IPS DF 19.7 (cell line): ENCODE measurements at places on chromosomes 6 and 20.

GRCh38 chr6:32168350-32168749 is 4.0 kb downstream of the EGFL8 start:
- DNase-seq, result no peak

- no peak for DNase-seq
These were observed 51.0 kb downstream of the FAM184A start for GRCh38 chr6:119027465-119027864.

GRCh38 chr20:63884506-63885263 is 10.2 kb upstream of the DNAJC5 start:
- no peak for DNase-seq

DNA sequence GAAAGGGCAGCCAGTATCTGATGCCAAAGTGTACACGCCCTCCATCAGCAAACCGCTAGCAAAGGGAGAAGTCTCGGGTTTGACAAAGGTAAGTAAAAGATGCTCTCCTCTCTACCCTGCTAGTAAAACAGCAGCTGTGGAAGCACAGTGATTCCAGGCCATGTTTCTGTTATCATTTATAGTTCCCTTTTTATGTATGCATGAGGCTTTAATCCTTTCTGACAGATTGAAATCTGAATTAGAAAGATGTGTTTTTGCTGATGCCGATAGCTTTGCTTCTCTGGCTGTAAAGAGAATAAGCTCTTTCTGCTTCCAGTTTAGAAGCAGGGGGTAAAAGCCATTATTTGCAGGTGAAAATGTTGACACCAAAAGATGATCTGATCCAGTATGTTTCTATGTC is 392.4 kb upstream of the SOX4 start:
- DNase-seq, result no peak

- DNase-seq, result no peak
These were observed 65.7 kb downstream of the HTR1B start for GRCh38 chr6:77397561-77397960.

DNA sequence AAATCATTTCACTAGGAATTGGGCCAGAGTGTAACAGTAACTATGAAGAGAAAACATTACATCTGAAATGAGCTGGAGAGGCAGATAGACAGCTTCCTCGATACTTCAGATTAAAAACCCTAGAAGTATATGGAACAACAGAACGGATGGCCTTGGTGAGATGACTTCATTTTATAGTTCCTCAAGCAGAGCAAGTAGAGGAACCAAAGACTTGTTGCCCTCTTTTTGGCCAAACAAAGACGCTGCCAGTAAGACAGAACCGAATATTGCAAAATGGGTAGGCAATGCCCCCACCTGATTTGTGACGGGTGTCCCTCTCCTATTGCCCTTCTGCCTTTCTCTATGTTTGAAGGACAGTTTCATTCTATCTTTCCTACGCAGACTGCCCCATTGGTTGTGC is 53.5 kb downstream of the AGPAT4 start:
- no peak for DNase-seq

- DNase-seq, result no peak
These were observed 68.4 kb downstream of the RREB1 start for GRCh38 chr6:7176208-7176607.

DNA sequence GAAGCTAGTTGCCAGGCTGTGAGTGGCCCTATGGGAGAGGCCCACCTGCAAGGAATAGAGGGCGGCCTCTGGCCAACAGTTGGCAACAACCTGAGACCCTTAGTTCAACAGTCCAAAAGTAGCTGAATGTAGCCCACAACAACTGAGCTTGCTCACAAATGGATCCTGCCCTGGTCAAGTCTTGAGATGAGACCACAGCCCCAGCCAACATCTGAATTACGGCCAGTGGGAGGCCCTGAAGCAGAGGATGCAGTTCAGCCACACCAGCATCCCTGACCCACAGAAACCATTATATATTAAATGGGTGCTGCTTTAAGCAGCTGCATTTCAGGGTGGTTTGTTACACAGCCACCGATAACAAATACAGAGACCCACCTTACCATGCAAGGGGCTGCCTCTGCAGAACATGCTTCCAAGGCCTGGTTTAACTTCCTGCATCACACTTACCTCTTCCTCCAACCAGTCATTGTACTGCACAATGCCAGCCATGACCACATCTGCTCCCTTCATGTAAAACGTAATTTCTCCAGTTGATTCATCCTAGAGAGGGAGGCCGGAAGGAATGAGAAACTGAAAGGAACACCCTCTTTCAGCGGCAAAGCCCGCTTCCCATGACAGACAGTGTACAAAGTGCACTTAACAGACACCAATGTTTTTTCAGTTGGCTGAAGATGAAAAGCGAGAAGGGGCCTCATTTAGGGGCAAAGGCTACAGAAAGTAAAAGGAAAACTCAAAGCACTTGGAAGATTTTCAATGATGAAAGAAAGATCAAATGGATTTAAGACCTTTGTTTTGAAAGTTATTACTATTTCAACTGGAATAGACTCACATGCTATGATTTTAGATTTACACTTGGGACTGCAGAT is 86.2 kb upstream of the NFATC2 start:
- no peak for DNase-seq

DNA sequence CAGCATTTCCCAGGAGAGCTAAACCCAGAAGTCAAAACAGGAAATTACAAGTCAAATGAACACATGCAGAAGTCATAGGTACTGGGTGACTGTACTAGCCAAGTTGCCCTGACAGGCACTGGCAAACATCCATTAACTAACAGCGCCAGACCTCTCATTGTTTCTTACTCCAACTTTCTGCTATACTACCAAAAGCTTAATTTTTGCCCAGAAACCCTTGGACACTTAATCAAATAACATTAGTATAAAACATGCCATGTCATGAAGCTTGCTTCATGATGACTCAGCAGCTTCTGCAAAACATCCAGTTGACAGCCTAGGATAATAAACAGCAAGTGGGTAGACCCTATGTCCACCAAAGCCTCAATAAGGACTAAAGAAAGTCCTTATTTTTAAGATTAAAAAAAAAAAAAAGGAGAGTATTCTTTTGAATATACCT is 3.5 kb downstream of the NUP153 start:
- DNase-seq, result no peak

GRCh38 chr6:96649926-96650325 is 87.0 kb downstream of the FHL5 start:
- no peak for DNase-seq

DNA sequence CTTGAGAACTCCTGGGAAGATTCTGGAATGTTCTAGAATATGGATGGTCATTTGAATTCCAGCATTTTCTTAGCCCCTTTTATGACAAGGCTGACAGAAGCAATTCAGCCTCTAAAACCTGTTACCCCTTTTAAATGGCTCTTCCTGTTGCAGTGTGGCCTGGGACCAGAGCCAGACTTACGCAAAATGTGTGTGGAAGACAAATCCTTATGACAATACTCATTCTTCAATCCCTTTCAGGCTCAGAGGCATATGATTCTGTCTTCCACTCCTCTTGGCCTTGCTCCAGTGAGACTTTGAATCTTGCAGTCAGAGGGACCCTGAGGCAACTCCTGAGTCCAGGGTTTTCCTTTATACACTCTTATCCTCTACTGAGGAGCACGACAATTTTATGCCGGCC is 287.0 kb downstream of the CLIC5 start:
- DNase-seq, result no peak

DNA sequence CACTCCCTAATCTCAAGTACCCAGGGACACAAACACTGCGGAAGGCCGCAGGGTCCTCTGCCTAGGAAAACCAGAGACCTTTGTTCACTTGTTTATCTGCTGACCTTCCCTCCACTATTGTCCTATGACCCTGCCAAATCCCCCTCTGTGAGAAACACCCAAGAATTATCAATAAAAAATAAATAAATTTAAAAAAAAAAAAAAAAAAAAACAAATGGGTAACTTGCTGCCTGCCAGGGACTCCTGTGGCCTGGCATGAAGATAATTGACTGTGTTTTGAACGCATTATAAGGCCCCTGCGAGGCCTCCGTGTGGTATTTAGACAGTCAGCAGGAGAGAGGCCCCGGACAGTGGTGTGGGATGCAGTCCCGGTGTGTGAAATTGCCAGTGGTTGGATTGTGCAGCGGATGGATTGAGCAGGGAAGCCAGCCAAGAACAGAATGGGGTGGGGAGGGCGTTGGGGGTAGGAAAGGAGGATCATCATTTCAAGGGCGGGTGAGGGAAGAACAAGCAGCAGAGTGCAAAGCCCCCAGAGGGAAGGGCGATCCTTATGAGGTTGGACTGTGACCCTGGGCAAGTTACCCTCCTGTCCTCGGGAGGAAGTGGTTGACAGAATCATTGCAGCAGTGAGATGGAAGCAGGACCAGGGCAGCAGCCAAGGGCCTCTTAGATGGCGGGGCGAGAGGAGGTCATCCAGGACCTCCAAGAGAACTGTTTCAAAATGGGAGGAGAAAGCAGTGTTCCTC is 43.3 kb downstream of the PPARD start:
- no peak for DNase-seq

GRCh38 chr20:59242714-59243626 is 57.4 kb upstream of the EDN3 start:
- DNase-seq, result no peak

DNA sequence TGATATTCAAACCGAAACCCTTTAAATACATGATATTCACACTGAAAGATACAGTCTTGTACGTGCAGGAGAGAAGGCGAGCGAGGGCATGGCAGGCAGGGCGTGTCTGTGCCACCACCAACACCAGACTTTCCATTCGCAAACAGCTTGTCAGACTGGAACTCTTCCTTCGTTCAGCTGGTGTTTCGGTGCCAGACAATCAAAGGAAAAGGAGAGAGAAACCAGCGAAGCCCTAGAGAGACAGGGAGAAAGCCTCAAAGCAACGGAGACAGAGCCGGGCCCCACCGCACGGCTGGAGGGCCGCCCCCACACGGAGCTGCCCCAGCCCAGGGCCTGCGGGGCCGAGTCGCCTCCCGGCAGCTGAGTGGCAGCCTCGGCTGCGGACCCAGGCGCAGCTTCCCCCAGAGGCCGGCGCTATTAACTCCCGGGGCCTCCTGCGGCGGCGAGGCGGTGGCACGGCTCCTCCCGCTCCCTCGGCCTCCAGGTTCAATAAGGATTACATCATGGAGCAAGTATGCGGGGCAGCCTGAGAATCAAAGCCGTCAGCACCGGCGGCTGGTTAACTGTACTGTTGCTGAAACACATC is 32.1 kb upstream of the NR2E1 start:
- no peak for DNase-seq

DNA sequence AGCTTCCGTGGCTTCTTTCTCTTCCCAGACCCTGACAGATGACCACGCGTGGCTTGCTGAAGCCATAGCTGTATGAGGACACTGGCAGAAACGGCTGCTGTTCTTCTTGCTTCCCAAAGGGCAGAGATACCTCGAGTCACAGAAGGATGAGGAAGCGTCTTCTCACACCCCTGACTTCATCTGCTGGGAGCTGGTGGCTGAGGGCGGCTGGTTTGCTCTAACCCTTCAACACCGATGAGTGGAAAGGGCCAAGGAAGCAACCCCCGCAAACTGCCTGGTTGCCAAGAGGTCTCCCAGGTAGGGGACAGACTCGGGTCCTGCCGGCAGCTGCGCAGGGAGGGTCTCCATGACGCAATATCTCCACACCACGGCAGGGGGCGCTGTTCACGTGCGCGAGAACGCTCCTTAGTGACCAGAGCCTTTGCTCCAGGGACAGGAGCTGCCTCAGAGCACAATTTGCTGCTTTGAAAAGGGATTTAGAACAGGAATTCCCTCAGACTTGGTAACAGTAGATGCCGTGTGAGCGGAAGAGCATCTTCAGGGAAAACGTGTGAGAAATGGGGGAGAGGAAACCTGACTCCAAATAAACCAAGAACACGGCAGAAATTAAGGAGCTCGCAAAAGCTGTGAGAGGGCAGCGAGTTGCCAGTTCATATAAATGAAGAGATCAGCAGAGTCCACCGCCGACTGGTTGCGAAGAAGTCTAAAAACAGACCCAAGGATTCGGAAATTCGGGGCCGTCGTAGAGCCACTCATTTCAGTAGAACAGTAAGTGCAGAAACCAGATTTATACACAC is 80.2 kb downstream of the ERMARD start:
- no peak for DNase-seq

DNA sequence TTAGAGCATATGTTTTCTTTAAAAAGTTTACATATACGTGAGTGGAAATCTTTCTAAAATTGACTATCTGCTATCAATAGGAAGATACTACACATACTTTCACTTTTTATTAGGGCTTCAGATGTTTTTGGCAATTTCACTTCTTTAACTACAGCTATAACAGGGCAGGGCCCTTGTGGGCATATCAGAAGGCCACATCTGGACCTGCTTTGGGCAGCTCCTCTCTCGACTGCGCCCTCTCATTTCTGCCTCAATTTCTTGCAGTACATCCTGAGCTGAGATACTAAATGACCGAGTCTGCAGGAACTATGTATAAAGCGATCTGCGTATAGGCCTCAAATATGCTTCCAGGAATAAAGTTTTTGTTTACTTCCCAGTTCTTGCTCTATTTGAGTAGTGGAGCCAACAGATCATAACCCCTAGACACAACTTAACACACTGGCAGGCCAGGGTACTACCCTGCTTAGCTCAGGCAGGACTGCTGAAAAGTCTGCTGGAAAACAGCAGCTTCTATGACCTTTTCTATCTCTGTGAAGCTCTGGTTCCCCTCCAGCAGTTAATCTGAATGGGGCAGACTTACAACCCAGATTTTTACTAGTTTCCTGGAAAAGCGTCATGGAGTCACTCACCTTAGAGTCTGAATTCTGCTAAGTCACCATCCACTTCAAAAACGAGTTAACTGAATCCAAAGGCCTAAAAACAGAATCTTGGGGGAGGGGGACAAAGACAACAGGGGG is 12.7 kb downstream of the GCLC start:
- no peak for DNase-seq

DNA sequence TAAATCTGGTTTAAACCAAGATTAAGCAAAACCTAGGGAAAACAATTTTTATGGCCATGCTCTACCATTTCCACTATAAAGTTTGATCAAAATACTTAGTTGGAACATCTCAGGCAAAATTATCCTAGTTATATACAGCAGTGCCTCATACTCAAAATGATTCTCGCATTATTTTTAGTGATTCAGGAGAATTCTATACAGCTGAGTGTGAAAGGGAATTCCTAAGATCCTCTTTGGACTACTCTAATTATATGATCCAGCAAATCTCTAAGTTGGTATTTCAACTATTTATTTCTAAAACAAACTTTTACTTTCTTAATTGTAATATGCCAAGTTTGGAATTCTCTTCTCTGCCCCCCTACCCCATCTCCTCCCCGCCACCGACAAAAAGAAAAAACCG is 8.6 kb downstream of the DTNBP1 start:
- no peak for DNase-seq

GRCh38 chr6:56842686-56843475 is 112.0 kb upstream of the BEND6 start:
- DNase-seq, result no peak

- no peak for DNase-seq
These were observed 57.4 kb downstream of the LYRM2 start for GRCh38 chr6:89580997-89581666.

GRCh38 chr20:8811801-8812594 is 256.9 kb upstream of the PLCB4 start:
- no peak for DNase-seq

DNA sequence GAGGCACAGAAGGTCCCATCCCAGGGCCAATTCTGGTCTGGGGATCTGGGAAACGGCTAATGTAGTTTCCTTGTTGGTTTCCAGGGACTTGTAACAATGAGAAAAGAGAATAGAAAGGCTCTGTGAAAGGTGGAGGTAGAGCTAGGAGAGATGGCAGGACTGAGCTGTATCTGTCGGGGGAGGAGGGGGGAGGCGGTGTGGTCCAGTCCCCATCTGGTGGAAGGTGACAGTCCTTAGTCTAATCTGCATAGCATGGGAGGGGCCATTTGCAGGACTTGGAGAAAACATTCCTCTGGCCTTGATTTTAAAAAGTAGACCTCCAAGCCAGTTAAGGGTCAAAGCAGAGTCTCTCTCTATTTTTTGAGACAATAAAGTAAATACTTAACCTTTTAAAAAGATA is 137.1 kb downstream of the DNAH8 start:
- DNase-seq, result no peak
